ENCODE measurements at places on chromosomes 2 and 18.

DNA sequence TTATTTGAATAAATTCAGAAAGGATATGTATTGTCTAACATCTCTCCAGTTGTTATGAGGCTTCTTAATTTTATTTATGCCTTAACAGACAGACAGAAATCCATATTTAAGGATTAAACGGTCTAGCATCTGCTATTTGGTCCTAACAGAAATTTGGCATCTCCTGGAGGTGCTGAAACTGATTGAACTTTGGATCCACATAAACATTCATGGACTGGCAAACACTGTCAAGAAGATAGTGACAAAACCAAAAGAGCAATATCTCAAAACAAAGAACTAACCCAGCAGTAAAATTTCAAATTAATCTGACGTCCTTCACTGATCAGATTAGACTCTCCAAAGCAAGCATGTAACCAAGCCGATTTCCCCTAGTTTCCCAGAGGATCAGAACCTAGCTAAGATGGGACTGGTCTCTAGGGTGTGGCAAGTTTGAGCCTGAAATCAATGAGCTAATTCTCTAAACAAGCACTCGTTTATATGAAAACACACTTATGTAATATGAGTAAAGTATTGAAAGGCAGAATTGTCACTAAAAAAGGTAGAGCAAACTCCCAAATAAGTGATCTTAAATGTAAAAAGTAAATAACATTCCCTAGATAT is 139.5 kb downstream of the NOL4 start:
- DNase-seq: no peak

GRCh38 chr18:57931038-57931437 is 113.0 kb upstream of the NEDD4L start:
- no peak for DNase-seq

- DNase-seq: peak; percentile 37
Measured at GRCh38 chr2:223760838-223761502, 76.4 kb downstream of the AP1S3 start.

DNA sequence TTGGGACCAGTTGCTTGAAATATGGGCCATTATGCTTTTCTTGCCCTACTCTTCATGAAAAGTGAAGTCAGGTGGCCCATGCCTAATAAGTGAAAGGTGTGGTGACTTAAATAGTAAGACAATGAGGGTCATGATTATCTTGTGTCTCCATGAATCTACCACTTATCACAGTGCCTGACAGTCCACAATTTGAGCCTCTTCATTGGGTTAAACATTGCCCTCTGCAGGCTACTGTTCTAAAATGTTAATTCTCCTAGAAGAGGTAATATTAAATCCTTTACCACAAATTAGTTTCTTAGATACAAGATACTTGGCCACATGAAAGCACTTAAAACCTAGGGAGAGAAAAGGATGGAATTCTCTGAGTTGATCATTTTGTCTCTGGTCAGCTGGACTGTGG is 4.0 kb downstream of the EGR4 start:
- DNase-seq: no peak

GRCh38 chr2:237374284-237375060 is 39.5 kb downstream of the COL6A3 start:
- no peak for DNase-seq

- no peak for DNase-seq
Measured at GRCh38 chr18:32553174-32553573, 82.5 kb upstream of the GAREM1 start.

DNA sequence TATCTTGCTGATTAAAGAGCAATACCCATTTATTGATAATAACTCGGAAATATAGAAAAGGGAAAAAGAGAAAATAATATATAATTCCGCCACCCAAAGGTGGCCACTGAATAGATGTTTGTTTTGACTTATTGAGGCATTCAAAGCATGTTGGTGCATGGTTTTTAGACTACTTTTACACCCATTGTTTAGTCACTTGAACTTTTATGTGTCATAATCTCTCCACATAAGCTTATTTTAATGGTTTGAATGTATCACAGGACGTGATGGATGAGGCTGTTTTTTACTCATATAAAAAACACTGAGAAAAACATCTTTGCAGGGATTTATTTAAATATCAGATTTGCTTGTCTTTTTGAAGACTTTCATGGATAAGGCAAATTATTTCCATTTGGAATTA is 120.4 kb downstream of the ACKR3 start:
- no peak for DNase-seq

- DNase-seq: no peak
Measured at GRCh38 chr2:223501641-223502040, 100.5 kb downstream of the SCG2 start.

GRCh38 chr2:54614819-54615218 is 108.6 kb upstream of the EML6 start:
- no peak for DNase-seq

DNA sequence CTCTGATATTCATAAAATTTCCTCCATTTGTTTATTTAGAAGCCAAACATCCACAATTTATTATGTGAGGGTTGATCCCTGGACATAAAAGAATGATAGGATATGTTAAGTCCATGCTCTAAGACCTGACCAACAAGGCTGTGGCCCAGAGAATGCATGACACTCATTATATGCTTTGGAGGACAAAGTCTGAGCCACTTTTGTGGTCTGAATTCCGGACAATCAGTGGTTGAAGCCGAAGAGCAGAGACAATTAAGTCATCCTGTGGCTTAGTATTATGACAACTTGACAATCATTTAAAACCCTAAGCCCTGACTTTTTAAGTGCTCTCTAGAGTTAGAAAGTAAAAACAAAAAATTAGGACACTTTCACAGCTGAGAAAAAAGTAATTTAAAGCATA is 483.3 kb downstream of the PLCL1 start:
- DNase-seq: no peak

GRCh38 chr2:204544961-204545860 is at the start of gene PARD3B:
PARD3B (plus strand) TSS chr2:204545475; CDS start chr2:204546000, 525 bp downstream.
- peak; percentile 29 for DNase-seq

DNA sequence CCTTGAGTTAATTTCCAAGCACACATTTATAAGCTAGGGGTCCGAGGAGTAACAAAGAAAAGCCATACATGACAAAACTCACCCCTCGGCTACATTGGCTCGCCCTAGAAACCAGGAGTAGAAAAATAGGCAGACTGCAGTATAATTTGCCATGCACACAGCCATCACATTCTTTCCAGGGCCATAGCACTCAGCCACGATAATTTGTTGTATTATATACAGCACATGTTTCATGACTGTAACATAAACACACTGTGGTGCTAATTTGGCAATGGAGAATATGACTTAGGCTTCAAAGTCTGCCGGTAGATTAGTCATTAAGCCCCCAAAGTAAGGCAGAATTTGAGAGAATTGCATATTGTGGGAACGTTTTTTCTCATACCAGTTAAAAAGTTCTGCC is 254.9 kb downstream of the ZNF521 start:
- no peak for DNase-seq

DNA sequence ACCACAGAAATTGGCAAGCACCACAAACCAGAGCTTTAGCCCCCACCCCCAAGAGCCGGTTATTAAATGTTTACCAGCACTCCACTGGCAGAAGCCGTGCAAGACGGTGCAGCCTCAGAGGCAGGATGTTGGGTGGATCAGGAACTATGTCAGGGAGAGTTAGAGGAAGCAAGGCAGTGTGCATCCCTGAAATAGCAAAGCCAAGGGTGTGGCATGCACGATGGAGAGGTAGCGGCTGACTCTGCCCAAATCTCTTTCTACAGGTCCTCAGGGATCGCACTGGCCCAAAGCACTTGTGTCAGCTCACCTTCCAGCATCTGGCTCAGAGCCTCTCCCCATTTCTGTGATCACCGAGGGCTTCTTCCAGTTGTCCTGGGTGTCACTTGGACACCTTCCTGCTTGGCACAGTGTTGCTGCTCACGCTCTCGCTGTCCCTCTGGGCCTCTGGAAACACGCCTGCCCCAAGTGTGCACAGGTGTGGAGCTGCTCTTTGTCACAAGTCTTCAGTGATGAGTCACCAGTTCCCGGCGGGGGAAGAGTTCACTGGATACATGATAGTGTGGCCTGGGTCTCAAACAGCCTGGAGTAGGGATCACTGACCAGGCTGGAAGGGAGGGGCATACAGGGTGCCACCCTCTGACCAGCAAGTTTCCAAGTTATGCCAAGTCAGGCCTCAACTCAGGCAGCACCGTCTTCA is 17.3 kb upstream of the B3GNT7 start:
- no peak for DNase-seq

DNA sequence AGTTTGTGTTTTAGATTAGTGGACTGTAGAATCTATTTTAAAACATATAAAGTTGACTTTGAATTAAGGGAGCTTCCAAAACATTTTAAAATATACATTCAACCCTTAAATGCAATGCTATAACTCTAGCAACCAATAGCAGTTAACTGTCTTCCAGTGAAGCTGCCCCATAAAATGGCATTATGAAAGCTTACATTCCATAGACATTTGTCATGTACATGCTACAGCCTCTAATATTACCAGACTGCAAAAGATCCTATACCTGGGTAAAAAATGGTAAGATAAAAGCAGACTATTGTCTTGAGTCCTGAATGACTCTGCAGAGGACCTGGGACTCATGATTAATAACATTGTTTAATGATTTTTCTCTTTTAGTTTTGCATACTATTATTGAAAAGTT is 489.4 kb downstream of the LRP1B start:
- DNase-seq: no peak

GRCh38 chr18:35730691-35731370 is 149.3 kb downstream of the GALNT1 start:
- DNase-seq: no peak

- no peak for DNase-seq
Measured at GRCh38 chr2:42012651-42013050, 35.2 kb upstream of the PKDCC start.

DNA sequence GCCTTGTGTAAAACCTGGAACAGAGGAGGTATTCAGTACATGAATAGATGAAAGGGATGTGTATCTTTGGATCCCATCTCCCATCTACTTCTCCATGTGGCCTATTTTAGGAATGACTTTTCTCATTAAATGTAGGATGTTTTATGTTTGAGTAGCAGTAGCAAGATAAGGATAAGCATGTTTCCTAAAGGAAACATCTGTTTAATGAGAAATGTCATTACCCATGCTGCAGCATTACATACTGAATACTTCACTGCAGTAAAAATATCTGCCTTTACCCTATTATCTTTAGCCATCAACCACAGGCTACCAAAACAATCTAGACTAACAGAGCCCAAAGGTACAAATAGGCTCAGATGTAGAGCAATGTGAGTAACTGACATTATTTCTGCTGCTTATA is 419.2 kb upstream of the CYRIA start:
- no peak for DNase-seq

DNA sequence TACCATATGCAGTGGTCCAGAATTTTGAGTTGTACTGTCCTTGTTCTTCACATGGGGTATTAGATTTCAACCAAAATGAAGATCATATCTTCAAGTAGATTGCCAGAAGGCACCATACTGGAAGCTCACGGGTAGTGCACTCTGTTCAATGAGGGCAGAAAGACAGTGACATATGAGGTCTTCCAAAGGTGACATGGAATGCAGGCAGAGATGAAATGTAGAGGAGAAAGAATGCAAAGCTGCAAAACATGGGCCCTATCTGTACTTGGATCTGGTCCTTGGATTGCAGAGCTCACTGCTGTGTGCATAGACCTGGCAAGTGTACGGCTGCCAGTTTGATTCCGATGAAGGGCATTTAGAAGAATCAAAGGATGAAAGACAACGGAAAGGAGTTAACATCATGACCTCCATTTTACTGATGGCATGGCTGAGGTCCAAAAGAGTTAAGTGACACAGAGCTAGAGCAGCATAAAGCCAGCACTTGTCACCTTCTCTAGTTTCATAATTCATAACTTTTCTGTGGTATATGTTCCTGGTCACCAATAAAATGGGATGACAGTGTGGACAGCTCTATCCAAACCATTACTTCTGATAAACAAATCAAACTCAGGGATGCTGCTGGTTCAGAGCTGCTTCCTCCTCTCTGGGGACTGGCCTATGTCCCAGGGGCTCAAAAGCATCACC is 64.7 kb downstream of the BCL2 start:
- no peak for DNase-seq

GRCh38 chr18:62979900-62980299 is 264.6 kb downstream of the PHLPP1 start:
- DNase-seq: no peak

GRCh38 chr18:3836483-3837335 is 386.7 kb downstream of the TGIF1 start:
- DNase-seq: no peak

DNA sequence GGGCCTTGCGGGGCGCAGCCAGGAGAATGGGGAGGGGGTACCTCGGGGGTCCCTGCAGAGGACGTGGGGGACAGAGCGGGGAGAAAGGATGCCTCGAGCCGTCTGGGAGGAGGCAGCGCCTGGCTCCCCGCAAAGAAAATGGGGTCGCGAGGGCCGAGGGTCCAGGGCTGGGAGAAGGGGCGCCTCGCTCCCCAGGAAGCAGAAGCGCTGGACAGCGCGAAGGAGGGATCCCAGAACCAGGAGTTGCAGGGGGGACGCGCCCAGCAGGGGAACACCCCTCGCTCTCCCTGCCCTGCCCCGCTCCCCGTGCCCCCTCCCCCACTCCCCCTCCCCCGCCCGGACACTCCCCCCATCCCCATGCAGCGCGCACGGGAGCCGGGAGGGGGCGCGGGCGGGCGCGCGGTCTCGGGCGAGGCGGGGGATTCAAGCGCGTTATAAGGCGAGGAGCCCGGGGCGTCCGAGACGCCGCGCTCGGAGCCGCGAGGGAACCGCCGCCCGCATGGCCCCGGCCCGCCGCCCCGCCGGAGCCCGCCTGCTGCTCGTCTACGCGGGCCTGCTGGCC is at the start of gene ERFE:
Gene ERFE (plus strand): TSS at position 462 of the 562 bp plus-strand sequence. CDS start 38 bp downstream, at position 500.
- DNase-seq: peak; percentile 19

DNA sequence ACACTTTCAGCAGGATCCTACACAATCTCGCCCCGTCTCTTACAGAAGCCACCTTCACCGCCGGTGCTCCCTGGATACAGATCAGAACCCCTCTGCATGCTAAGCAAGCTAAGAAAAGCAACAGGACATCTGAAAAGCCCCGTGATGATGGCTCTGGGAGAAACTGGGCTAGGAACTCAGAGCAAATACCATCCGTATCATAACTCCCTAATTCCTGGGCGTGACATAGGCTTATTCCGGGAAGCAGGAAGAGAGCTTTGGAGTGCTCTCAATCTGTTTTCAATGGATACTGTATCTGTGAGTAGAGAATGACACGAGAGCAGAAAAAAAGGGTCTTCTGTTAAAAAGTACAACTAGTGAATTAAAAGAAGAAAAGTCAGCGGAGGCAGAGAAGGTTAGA is 121.6 kb downstream of the SPP2 start:
- no peak for DNase-seq

GRCh38 chr2:85888684-85889626 is at the start of gene ST3GAL5:
ST3GAL5 (minus strand) TSS chr2:85888990; CDS start chr2:85888905, 85 bp downstream.
- peak; percentile 96 for DNase-seq

GRCh38 chr2:71791061-71791450 is 337.7 kb downstream of the DYSF start:
- DNase-seq: no peak

DNA sequence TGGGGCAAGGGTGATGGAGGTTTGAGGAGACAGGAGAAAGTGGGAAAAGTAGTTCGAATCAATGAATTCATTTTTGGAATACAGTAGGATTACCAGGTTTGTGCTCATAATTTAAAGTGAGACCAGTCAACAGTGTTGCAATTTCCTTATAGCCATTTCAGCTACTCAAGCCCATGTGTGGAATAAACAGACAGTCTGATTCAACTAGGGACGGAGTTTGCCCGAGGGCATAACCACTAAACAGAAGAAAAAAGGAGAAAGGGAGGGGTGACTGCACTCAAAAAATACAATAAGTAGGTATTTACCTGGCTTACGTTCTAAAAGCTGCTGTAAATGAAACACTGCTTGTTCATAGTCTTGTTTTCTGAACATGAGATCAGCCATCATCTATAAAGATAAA is 55.2 kb downstream of the TTC21B start:
- no peak for DNase-seq
